ENCODE measurements at places on chromosomes 5 and 9.

GRCh38 chr9:126856326-126856877 lies 4.0 kb upstream of the ZBTB34 start:
- DNase-seq: no peak

DNA sequence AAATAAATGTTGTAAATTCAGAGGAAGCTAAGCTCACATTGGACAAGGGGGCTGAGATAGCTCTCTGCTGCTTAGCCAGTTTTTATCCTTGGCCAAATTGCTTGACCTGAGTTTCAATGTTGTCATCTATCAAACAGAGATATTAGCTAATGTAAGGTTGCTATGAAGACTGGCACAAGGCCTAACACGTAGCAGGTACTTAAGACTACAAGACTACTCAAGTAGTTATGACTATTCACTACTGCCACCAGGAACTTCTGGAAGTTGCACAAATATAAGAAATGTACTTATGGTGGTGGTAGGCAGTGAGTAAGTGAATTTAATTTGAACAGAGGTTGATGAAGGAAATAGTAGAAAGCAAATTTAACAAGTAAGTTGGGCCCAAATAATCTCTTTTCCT lies 17.4 kb upstream of the FYB1 start:
- no peak for DNase-seq

GRCh38 chr5:2588850-2589501 lies 162.5 kb downstream of the IRX2 start:
- DNase-seq: no peak

- no peak for DNase-seq
These were observed 96.3 kb upstream of the TNPO1 start for GRCh38 chr5:72720205-72720604.

DNA sequence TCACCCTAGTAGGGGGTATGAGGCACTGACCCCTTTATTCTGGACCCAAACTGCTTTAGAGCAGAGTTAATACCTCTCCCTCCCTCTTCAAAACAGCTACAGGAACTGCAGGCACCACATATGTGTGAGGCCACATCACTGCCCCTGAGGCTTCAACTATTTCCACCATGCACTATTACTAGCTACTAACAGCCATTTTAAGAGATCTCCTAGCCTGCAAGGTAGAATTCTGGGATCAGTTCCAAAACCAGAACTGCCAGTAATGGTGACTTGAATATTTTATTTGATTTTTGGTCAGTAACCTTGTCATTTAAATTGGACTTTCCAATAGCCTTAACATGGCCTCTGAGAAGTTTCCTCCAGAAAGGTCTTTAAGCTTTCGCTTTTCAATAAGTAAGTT lies 55.3 kb upstream of the FSD1L start:
- no peak for DNase-seq

DNA sequence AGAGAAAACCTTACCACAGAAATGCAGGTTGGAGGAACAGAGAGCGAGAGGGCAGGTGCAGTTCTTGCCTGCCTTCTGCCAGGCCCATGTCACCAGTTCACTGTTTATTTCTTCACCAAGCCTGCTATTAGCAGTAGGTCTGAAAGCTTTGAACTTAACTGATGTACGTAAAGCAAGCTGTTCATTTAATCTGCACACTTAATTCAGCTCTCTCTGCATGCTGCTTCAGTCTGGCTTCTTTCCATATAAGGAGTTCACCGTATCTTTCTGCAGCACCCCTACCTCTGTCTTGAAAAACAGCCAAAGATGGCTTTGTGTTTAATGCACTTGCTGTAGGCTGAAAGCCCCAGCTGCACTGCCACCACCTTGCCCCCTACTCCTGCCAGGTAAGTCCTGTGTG lies 205.1 kb downstream of the RAB3C start:
- DNase-seq: no peak

DNA sequence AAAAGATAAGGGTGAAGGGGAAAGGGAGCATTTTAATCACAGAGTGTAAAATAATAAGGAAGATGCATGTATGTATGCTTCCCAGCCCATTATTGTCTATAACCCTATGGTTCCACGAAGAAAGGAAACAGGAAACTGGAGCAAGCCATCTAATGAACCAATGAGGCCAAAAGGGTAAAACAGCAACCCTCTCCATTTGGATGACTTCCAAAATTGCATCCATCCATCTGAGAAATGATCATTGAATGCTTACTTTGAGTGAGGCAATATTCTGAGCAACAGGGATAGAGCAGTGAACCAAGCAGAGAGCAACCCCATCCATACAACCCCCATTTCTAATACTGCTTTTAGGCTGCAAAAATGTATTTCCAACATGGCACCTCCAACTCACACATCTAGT lies 46.9 kb downstream of the ARL15 start:
- DNase-seq: no peak

DNA sequence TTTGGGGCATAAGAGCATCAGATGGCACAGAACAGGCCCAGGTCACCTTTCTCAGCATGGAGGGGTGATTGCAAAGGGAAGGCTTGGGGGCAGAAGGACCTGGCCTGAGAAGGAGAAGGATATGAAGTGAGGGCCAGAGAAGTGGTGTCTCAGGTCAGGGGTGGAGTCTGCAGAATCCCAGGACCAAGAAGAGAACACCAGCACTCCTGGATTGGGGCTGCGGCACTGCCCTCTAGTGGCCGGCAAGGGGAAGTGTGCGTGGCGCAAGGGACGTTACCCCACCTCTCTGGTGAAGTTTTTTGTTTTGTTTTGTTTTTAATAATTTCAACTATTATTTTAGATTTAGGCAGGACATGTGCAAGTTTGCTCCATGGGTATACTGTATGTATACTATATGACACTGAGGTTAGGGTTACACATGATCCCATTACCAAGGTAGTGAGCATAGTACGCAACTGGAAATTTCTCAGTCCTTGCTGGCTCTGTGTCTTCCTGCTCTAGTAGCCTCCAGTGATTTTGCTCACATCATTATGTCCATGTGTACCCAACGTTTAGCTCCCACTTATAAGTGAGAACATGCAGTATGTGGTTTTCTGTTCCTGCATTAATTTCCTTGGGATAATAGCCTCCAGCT lies 1548.6 kb downstream of the EFNA5 start:
- no peak for DNase-seq

GRCh38 chr9:99736291-99736690 lies 85.4 kb upstream of the NR4A3 start:
- no peak for DNase-seq
